ENCODE measurements at places on chromosomes 16 and 17. TPM values are rescaled to one million over a fixed set of nuclear protein-coding genes. Genes with fewer than 3 reads are reported as not detected.

Gene MT1G
- not detected for total RNA-seq

GRCh38 chr16:87548046-87548445, 54.3 kb upstream of the JPH3 start:
- no peak for DNase-seq

GRCh38 chr16:49632795-49633184, 223.1 kb downstream of the ZNF423 start:
- no peak for DNase-seq

Gene UBFD1
- 66.4 TPM for total RNA-seq

DNA sequence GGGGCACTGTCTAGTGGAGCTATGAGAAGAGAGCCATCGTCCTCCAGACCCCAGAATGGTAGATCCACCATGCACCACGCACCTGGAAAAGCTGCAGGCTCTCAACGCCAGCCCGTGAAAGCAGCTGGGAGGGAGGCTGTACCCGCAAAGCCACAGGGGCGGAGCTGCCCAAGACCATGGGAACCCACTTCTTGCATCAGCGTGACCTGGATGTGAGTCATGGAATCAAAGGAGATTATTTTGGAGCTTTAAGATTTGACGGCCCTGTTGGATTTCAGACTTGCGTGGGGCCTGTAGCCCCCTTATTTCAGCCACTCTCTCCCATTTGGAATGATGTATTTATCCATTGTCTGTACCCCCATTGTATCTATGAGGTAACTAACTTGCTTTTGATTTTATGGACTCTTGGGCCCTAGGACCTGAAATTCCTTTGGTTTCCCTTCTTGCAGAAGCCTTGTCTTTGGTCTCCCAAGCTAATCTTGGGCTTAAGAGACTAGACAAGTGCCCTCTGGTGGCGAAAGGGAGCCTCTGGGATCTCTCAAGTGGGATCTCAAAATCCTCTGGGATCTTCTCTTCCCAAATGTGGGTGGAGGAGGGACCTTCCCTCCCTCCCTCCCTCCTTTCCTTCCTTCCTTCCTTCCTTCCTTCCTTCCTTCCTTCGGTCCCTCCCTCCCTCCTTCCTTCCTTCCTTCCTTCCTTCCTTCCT, 58.2 kb upstream of the HAPSTR1 start:
- no peak for DNase-seq

GRCh38 chr17:38925263-38925995, at the start of gene LASP1NB:
TSS of gene LASP1NB (plus strand) at chr17:38925614.
- DNase-seq = no peak

Gene CDH13
- total RNA-seq = 173 TPM

DNA sequence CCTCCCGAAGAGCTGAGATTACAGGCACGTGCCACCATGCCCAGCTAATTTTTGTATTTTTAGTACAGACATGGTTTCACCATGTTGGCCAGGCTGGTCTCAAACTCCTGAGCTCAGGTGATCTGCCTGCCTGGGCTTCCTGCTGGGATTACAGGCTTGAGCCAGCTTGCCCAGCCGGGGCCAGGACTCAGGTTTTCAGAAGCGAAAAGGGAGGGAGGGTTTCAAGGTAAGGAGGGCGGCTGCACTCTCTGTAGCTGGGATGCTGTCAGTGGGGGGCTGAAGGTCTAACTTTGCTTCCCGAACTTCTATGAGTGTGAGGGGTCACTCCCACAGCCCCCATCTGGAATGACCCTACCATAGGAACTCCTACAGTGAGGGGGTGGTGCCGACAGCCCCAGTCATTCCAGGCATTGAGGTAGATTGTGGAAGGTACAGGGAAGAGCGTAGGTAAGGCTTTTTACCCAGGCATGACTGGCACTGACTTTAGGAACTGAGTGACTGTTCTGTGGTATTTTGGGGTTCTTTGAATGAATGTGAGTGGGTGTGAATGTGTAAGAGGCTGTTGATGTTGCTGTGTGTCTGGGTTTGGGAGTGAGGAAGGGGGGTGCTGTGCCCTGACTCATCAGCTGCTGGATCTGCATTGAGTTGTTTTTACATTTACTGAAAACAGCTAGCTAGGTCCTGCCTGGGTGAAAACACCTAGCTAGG, 3.8 kb upstream of the C1QL1 start:
- no peak for DNase-seq

GRCh38 chr17:66975614-66976378, 11.3 kb downstream of the CACNG4 start:
- no peak for DNase-seq

Gene TMEM235
- total RNA-seq = not detected

DNA sequence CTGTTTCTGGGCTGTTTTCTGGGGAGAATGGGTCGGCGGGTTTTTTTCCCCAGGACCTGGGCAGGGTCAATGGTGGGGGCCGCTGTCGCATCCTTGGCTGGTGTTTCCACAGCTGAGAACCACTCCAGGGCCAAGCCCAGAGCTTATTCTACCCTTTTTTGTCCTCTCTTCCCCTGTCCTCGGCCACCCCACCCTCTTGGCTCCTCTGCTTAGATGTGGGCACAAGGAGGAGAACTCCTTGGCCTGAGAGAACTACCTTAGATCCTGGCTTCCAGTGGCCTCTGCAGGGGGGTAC, 4.0 kb downstream of the NOD2 start:
- DNase-seq = no peak

Gene ZG16B
- 0.35 TPM for total RNA-seq

Gene MLST8
- total RNA-seq = 25.3 TPM

GRCh38 chr17:46071796-46072195, 72.7 kb downstream of the STH start:
- no peak for DNase-seq

- peak; percentile 87 for DNase-seq
Observed at GRCh38 chr17:17567631-17568030, 23.9 kb downstream of the PEMT start.

Gene CLEC18A
- 0.35 TPM for total RNA-seq

- no peak for DNase-seq
Observed at GRCh38 chr17:39166437-39167335, 725 bp upstream of the ARL5C start.

- DNase-seq = no peak
Observed at GRCh38 chr17:45740553-45741330, 43.4 kb upstream of the CRHR1 start.

Gene C16orf74
- total RNA-seq = 0.95 TPM

Gene CRYBA1
- total RNA-seq = not detected

Gene TNFRSF17
- not detected for total RNA-seq

DNA sequence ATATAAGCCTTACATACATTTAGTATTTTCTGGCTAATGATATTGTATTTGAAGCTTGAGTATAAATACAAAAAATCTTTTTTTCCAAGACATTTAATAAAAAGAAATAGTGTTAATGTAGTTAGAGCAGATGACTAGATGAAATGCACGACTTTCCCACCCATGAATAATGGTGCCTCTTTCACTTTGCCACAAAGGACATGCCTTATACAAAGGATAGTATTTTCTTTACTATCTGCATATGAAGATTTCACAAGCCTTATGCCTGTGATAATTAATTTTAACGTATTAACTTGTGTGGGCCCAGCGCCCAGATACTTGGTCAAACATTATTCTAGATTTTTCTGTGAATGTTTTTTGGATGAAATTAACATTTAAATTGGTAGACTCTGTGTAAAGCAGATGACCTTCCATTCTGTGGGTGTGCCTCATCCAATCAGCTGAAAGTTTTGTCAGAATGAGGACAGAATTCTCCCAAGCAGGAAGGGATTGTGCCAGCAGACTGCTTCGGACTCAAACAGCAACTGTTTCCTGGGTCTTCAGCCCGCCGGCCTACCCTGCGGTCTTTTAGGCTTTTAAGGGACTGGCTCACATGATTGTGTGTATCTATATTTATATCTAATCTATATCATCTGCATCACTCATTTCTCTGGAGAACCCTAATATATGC, 115.4 kb downstream of the USP22 start:
- no peak for DNase-seq

GRCh38 chr16:678858-679813, 1.1 kb upstream of the STUB1 start:
- DNase-seq = peak; percentile 85

- DNase-seq = no peak
Observed at GRCh38 chr16:17585449-17586074, 114.8 kb upstream of the XYLT1 start.

DNA sequence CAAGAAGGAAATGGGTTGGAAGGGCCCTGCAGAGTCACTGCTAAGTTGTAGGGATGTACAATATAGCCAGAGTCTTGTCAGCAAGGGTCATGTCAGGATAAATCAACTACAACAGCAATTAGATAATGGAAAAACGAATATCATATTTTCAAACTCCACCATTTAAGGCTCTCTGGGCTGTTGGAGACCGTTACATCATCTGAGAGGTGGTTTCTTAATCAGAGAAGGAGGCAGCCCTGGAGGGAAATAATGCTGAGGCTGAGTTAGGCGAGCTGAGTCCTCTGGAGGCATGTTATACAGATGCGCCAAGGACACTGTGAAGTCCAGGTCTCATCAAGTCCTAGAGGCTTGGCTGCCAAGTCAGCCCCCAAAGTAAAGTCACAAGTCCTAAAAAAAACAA, 30.3 kb downstream of the LYRM9 start:
- DNase-seq = no peak

DNA sequence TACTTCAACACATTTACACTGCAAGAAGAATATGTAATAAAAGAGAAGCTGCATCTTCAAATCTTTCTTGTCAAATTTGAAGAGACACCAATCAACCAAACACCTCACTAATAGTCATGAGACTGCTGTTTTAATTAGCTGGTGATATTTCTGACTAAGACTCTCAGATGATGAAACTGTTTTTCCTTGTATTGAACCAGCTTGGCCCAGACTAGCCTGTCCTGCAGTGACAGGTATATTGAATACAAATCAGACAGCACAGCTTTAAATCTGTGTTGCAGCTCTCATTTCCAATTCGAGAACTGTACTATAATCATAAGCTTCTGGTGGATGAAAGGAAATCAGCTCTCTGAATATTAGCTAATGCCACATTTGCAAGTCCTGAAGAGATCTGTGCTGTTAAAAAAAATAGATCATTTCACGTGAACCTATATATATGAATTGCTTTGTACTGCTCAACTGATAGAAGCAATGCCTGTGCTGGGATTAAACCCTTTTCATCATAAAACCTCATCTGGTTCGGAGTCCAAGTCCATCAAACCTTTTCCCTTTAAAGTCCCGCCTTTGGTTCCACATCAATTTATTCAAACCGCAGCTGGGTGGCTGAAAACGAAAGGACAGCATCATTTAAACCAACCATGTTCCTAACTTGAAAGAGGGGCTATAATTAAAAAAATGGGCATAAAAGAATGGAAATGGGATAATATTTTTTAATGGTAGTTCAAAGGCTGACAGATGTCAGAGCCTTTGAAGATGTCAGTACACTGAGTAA, 306.2 kb downstream of the CEP112 start:
- DNase-seq = no peak

DNA sequence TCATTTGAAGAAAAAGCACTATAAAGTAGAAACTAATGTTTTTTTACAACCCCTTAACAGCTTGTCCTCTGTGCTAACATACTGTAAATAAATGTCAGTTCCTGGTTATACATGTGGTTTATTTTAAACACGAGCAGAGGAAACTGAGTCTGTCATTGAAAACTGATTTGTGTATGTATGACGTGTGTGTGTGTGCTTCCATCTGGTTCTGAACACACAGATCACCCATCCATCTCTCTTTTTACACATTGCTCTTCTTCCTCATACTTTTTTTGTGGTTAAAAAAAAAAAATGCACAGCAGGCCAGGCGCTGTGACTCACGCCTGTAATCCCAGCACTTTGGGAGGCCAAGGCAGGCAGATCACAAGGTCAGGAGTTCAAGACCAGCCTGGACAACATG, 49.5 kb downstream of the ZNF423 start:
- no peak for DNase-seq

- DNase-seq = no peak
Observed at GRCh38 chr16:46923513-46924295, 39.5 kb downstream of the GPT2 start.

Gene KIF2B
- total RNA-seq = not detected

- no peak for DNase-seq
Observed at GRCh38 chr16:50765861-50766260, 24.0 kb downstream of the CYLD start.

DNA sequence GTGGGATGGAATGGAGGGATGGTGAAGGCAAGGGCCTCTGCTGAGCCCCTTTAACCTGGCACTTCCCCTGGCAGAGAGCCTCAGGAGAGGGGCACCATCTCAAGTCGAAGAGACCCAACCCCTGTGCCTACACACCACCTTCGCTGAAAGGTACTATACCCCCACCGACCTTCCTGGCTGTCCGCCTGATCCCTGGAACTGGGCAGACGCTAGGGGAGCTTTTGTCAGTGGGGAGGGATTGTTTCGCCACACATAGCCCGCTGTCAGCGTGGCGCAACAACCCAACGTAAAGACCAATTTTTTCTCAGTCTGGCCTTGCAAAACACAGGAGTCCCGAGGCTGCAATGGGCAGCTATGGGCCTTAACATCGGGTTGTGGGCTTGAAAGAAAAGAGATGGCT, 3.1 kb downstream of the PPP1R1B start:
- DNase-seq = peak; percentile 57

Gene EVPLL
- not detected for total RNA-seq

DNA sequence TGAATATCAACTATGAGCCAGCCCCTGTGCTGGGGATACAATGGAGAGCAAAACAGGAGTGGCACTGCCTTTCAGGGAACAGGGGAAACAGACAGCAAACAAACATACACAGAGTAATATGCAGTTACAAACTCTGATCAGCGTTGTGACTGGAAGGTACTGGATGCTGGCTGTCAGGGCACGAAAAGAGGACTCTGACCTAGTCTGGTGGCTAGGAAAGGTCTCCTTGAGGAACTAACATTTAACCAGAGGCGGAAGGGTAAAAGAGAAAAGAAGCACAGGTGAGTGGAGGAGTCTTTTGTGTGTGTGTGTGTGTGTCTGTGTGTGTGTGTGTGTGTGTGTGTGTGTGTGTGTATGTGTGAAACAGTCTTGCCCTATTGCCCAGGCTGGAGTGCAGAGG, 12.4 kb upstream of the B4GALNT2 start:
- DNase-seq = no peak

- DNase-seq = no peak
Observed at GRCh38 chr16:89601906-89602272, 11.6 kb upstream of the DPEP1 start.

- DNase-seq = no peak
Observed at GRCh38 chr17:8859027-8859803, 8.3 kb downstream of the PIK3R6 start.

Gene TM4SF5
- not detected for total RNA-seq

- DNase-seq = no peak
Observed at GRCh38 chr17:32307658-32308057, 34.3 kb downstream of the C17orf75 start.

- no peak for DNase-seq
Observed at GRCh38 chr16:1216296-1216619, 8.8 kb downstream of the TPSG1 start.

GRCh38 chr17:29954405-29954804, 13.0 kb downstream of the EFCAB5 start:
- no peak for DNase-seq

GRCh38 chr16:51440131-51440889, 289.2 kb upstream of the SALL1 start:
- no peak for DNase-seq

- peak; percentile 39 for DNase-seq
Observed at GRCh38 chr17:83196366-83196765, 117.0 kb downstream of the METRNL start.
